ENCODE measurements at places on chromosomes 1 and 21.

DNA sequence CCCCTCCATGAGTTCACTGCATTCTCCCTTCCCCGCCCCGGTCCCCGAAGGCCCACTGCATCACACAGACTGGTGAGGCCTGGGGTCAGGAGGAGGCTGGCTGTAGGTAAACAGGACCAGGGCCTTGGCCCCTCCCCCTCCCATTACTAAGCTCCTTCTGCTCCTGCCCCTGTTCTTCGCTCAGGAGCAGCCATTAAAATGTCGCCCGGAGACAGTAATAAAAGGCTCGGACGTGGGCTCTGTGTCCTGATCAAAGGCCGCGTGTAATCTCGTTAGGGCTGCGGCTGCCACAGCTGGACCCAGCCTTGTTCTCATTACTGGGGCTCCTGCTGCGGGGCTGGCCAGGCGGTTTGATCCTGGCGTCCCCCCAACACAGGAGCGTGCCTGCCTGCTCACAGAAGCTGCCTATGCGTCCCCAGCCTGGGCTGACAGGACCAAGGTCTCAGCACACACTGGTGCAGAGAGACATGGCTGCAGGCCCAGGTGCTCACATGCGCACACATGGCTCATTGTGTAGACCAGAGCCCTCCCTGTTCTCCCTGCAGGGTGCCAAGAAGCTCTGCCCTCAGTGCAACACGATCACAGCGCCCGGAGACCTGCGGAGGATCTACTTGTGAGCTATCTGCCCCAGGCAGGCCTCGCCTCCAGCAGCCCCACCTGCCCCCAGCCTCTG, 24.0 kb downstream of the TMEM53 start:
- no peak for DNase-seq

DNA sequence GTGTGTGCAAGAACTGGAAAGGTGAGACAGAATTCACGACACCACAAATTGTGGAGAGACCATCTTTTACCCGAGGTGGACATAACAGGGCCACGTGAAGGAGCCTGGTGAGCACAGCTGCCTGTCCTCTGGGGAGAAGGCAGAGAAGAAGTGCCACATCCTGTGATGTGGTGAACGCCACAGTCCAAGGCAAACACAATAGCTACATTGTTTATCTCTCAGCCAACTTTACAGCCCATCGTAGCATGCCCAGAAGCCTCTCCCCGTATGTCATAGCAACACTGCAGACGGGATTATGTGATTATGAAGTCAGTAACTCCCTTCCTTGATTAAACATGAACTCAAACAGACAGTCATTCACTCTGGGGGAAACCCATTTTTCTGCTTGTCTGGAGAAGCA, 612.2 kb downstream of the SMYD3 start:
- no peak for DNase-seq

DNA sequence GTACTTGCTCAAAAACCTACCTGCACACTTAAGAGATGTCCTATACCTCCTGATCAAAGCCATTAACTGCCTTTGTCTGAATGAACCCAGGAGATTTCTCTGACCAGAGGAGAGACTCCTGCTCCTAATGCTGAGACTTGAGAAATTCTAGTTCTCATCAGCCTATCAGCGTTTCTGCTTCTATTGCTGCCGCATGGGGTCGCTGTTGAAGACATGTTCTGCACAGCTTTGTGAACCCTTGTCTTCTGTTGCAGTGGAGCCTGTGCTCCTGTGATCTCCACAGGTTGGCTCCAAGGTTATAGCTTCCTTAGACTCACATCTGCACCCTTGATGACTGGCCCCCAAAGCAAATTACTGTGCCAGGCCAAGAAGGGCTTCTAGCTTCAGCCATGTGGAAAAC, 40.2 kb downstream of the EDN2 start:
- no peak for DNase-seq

GRCh38 chr21:45403825-45404729, 888 bp upstream of the COL18A1 start:
- DNase-seq = peak; percentile 74

GRCh38 chr1:87329526-87330056, 911 bp downstream of the LMO4 start:
- DNase-seq = no peak

DNA sequence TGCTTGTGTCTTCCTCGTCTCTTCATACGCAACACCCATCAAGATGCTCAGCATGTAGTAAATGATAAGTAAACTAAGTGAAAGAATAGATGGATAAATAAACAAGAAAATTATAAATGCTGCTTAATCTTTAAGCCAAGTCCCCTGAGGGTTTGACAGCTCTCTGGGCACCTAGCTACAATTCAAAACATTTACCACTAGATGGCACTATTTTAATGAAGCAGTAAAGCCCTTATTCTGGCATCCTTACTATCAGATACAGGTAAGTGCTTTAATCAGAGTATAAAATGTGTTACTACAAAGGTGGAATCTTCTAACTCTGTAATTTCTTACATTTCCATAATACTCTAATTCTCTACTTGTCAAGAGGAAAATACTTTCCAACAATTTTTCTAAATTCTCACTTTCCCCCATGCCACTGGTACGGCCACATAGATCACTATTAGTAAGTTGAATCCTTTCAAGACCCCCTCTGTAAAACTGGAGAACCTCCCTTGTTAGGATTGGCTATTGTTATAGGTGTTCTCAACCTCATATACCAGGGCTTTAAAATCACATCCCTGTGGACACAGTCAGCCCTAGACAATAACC, 137.8 kb downstream of the BARHL2 start:
- DNase-seq = no peak

DNA sequence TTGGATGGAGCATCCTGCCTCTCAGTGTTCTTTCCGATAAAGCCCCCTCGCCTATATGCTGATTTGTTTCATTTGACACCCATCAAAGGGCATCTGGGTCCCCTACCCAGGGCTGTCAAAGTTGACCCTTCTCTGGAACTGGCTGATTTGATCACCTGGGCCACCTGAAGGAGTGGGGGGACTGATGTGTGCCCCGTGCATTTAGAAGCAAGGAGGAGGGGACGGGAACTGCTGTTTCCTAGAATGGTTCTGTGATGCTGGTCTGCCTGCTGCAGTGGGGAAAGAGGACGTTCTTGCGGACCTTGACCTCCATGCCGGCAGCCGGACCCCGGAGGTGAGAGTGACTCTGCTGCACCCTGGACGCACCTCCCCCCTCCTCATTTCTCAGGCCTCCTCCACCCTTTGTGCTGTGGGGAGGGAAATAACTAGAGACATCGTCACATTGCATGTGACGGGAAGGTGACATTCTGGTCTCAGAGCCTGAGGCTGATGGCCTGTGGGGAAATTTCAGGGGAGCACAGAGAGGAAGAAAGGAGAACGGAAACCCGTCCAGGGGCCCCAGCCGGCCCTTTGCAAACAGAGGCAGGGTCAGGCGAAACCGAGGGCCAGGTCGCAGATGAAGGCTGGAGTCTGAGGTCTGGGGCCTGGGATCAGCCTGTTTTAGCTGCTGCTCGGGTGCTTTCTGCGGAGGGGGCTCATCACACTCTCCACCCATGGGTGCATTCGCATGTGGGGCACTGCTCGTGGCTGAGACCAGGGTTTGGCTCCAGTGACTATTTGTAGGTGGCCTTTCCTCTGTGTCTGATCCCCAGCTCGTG, 25.7 kb downstream of the CRYAA start:
- peak; percentile 10 for DNase-seq

DNA sequence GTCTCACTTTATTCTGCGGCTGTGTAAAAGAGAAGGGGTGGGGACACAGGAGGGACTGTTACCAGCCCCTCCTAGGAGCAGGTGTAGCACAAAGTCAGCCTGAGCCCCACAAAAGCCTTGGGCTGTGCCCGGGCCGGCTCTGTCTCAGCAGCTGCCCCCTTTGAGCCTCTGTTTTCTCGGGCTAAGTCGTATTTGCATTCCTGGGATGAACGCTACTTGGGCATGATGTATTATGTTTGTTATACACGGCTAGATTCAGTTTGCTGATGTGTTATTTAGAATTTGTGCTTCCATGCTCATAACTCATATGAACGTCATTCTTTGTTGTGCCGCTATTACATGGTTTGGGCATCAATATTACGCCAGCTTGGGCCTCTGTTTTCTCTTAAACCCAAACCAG, 47.8 kb downstream of the KCNN3 start:
- DNase-seq = no peak
